Lower lobe of right lung (tissue), 2 donors: ENCODE measurements at places on chromosomes 3 and 15. TPM values are rescaled to one million over a fixed set of nuclear protein-coding genes. Genes with fewer than 3 reads are reported as not detected.

DNA sequence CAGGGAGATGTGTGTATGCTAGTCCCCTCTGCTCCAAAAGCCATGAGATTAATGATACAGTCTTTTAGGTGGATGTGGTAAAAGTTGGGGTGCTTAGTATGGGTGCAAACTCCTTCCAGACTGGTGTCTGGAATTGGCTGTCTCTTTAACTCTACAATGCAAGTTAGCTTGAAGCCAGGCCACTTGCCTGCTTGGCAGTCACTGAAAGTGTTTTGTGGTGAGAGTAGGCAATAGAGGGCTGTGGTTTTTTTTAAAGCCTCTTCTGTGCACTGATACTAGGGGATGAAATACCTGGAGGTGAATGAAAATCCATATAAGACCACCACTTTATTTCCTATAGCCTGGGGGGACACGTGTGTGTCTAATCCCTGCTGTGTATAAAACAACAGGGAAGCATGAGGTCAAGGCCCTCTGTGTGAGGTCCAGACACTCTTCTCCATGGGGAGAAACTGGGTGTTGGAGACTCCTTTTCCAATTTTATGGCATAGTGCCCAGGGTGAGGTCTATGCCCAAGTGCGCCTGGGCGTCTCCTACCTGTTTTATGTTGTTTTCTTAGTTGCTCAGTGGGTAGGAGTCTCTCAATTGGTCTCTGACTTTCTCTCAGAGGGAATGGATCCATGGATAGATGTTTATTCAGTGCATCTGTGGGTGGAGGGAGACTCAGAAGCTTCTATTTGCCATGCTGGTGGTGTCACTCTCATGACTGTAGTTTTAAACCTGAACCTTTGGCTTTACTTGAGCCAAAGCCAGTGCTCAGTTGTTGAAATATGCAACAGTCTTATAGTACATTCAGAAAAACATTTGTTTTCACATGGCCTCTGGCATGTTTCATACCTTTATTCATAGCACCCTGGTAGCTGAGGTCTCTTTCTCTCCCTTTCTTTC is 327.8 kb upstream of the ATP11B start:
- no peak overlapping the region for H3K4me3 ChIP-seq
- no peak for DNase-seq
- no peaks in the 10 kb centered on the region for H3K4me1 ChIP-seq
- H3K27ac ChIP-seq: no peak overlapping the region

GLDN gene
- 34.5 TPM for total RNA-seq

ABTB1 gene
- total RNA-seq: 56.6 TPM

- no peak for DNase-seq
- no peaks in the 10 kb centered on the region for H3K4me1 ChIP-seq
- H3K4me3 ChIP-seq: no peak overlapping the region
- no peaks in the 10 kb centered on the region for H3K36me3 ChIP-seq
- H3K27me3 ChIP-seq: peaks cover 6% of the 10 kb centered on the region
- no peak overlapping the region for H3K27ac ChIP-seq
Measured at GRCh38 chr3:181860235-181860634, 148.5 kb downstream of the SOX2 start.

DNA sequence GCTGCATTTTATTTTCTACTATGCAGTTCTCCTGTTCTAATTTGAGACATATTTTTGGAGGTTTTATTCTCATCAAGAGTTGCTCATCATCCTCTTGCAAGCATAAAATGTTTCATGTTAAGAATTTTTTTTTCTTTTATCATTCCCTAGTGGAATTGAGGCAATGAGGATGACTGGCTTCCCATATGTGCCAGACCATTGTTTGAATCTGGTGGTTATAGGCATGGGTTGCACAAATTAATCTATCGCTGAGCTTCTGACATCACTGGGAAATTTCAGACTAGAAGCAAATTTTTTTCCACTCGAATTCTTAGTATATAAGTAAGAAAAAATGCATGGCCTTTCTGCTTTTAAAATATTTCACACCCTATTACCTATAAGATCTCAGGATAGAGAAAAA is 279.1 kb upstream of the PLSCR5 start:
- no peak overlapping the region for H3K27ac ChIP-seq
- no peak overlapping the region for H3K4me3 ChIP-seq
- no peaks in the 10 kb centered on the region for H3K4me1 ChIP-seq
- H3K27me3 ChIP-seq: no peaks in the 10 kb centered on the region

GRCh38 chr3:104810896-104811295 is 555.8 kb upstream of the ALCAM start:
- no peak overlapping the region for H3K4me3 ChIP-seq
- no peaks in the 10 kb centered on the region for H3K27me3 ChIP-seq
- no peak for DNase-seq
- no peaks in the 10 kb centered on the region for H3K36me3 ChIP-seq
- H3K27ac ChIP-seq: no peak overlapping the region
